NK-92 treated with Interleukin-12 subunit alpha and Interleukin-12 subunit beta, amount 100 ng/mL, for 24 hours (cell line): ENCODE measurements at places on chromosomes 1 and 21.

GRCh38 chr1:112906150-112906698 lies 49.8 kb downstream of the SLC16A1 start:
- no peak for DNase-seq

DNA sequence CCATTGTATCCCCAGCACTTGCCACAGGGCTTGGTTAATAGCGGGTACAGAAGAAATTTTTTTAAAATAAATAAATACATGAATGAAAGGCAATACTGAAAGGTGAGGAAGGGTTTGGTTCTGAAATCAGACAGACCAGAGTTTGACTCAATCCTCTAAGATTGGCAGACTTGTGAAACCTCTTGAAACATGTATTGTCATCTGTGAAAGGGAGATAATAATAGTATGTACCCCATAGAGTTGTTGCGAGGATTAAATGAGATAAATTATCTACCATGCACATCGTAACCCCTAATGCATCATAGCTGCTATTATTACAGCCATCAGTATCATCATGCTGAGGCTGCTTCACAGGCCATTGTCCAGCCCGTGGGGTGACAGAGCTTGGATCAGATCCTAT lies 41.4 kb downstream of the S1PR1 start:
- DNase-seq, result no peak

DNA sequence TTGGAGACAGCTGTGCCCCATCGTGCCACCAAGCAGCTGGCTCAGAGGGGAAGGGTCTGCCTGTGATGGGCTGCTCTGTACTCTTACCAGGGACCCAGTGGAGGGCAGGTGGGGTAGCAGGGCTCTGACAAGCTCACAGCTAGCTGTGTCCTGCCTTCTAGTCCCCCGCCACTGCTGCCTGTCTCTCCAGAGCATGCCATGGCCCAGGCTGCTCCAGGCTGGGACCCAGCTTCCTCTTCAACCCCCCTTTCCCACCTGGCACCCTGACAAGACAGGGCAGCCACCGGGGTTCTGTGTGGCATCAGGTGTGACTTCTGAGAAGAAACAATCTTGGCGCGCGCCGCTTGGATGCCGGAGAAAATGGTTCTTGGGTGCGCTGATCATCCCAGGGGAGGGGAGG lies 92.3 kb upstream of the ACTL8 start:
- DNase-seq, result no peak

- DNase-seq, result no peak
Measured at GRCh38 chr1:178933709-178934490, 63.0 kb upstream of the ANGPTL1 start.

DNA sequence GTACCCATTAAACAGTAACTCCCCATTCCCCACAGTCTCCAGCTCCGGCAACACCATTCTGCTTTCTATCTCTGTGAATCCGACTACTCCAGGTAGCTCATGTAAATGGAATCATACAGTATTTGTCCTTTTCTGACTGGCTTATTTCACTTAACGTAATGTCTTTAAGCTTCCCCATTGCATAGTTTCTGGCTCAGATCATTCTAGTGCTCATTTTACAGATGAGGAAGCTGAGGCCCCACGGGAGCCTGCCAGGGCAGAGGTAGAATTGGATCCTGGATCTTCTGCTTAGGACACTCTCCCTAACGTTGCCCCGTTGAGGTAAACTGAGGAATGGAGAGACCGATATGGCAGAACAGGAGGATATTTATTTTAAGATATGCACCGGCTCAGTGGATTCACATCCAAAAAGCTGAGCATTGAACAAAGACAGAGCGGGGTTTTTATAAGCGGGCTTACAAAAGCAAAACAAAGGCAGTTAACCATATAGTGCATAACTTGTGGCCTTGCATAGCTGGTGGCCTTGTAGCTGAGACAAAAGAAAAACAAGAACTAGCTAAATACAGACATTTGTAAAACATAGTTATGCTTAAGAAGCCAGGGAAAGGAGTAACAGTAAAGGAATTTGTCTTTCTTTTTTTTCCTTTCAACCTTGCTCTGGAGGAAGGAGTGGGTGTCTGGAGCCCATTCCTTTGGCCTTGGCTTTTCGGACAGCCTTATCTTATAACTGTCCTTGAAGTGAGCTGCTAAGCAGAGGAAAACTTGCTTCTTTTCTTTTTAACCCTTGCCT lies 15.3 kb upstream of the KLHDC8A start:
- DNase-seq, result no peak

- DNase-seq, result no peak
Measured at GRCh38 chr21:35850029-35850428, 210.3 kb downstream of the SETD4 start.

GRCh38 chr1:192906334-192906733 lies 97.5 kb downstream of the RGS2 start:
- DNase-seq, result no peak

DNA sequence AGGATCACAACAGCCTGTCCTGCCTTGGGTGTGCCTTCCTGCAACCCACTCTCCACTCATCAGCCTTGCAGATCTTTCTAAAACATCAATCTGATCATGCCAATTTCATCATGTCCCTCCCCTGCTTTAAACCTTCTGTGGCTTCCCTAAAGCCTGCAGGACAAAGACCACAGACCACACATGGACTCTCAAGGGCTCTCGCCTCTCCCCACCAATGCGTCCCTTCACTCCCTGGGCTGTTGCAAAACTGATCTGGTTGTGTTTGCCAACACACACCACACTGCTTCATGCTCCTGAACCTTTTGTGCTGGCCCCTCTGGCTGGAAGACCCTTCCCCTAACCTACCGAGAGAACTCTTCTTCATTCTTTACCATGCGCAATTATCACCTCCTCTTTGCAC lies 72.4 kb downstream of the ITPKB start:
- no peak for DNase-seq

- no peak for DNase-seq
Measured at GRCh38 chr1:62516600-62516999, 79.8 kb downstream of the USP1 start.

GRCh38 chr1:17260264-17260663 lies 11.4 kb downstream of the PADI3 start:
- no peak for DNase-seq

DNA sequence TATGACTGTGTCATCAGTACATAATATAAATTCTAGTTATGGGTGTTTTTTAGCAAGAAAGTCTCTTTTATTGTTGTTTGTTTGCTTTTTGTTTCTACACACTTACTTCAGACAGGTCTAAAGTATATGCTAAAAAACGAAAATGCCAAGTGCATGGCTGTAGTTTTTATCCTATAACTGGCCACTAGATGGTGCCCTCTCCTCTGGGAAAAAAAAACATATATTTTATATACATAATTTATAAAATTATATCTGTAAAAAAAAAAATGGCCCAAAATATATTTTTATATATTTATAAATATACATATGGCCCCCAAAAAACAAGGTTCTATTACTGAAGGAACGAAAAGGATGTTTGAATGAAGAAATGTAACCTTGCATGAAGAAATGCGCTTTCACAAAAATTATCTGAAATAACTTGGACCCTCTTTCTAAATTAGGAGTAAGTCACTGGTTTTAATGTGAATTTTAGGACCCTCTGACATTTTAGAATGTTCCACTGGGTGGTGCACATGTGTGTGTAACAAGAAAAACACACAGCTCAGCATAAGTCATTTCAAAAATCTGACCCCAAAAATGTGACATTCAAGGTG lies 93.5 kb downstream of the TTLL7 start:
- DNase-seq, result no peak

- no peak for DNase-seq
Measured at GRCh38 chr1:203464226-203464625, 11.4 kb upstream of the PRELP start.

GRCh38 chr1:181111559-181111958 lies 23.1 kb downstream of the IER5 start:
- DNase-seq, result no peak

- DNase-seq, result no peak
Measured at GRCh38 chr1:99776120-99776519, 9.7 kb upstream of the FRRS1 start.

DNA sequence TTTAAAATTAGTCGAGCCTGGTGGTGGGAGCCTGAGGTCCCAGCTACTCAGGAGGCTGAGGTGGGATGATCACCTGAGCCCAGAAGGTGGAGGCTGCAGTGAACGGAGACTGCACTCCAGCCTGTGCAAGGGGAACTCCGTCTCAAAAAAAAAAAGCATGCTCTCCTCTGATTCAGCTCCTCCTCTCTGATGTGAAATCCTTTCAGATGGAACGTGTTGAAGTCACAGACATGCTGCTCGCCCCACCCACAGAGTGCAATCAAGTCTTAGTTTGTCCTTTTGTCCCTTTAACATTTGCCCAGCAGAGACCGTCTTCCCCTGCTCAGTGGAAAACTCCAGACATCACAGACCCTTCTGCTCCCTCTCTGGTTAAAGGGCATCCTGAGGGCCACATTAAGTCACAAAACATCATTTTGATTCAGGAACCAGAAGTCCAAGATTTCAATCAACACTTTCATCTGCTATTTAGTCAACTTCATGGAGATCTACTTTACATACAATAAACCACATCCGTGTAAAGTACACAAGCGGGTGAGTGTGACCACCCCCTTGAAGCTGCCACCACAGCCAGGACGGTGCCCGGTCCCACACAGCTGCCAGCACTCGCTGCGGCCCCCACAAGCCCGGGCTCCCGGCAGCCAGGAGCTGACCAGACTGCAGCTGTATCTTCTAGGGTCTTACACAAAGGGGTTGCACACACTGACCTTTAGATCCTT lies 18.9 kb upstream of the RNF223 start:
- DNase-seq, result no peak

DNA sequence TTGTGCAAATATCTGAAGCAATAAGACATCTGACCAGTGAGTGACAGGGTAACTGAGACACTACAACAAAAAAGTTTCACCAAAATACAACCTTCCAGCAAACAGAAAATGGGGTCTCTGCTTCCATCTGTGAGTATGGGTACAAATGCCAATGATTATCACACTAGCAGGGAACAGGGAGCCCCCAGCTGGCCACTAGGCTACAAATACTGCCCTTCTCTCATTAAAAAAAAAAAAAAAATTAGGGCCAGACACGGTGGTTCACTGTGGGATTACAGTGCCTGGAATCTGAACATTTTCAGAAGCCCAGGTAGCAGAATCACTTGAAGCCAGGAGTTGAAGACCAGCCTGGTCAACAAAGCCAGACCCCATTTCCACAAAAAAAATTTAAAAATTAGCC lies 48.4 kb upstream of the EDARADD start:
- DNase-seq, result no peak

DNA sequence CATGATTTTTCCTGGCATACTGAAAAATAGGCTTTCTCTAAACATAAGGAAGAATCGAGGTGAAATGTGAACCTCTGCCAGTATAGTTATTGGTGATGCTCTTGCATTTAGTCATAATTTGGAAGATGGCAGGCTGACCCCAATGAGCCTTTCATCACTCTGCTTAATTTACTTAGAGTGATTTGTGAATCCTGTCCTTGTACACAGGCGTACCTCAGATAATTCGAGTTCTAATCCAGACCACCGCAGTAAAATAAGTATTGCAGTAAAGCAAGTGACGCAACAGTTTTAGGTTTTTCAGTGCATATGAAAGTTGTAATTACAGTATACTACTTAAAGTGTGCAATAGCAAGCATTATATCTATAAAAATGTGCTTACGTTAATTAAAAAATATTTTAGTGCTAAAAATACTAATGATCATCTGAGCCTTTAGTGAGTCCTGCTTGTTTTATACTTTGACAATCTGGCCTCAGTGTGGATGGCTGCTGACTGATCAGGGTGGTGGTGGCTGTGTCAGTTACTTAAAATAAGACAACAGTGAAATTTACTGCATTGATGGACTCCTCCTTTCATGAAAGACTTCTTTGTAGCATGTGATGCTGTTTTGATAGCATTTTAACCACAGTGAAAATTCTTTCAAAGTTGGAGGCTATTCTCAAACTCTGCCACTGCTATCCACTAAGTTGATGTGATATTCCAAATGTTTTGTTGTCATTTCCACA lies 1.7 kb downstream of the PKNOX1 start:
- DNase-seq, result no peak

DNA sequence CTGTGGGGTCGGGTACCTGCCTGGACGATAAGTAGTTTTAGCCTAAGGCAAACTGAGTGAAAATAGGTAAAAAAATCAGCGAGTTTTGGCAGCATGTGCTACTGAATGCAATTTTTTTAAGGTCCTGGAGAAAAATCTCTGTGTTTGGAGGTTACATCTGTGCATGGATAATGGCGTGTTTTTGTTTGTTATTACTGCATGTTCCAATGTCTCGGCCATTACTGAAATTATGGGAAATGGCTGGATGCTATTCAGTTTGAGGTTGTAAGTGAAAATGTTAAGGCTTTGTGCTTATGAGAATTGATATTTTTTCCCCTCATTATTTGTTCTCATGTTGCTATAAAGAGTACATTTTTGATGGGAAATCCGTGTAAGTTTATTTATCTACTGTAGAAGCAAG lies 441.7 kb downstream of the PRDM2 start:
- no peak for DNase-seq

GRCh38 chr1:98019747-98020146 lies 98.9 kb upstream of the DPYD start:
- no peak for DNase-seq

GRCh38 chr1:29565490-29565889 lies 329.2 kb downstream of the PTPRU start:
- no peak for DNase-seq

DNA sequence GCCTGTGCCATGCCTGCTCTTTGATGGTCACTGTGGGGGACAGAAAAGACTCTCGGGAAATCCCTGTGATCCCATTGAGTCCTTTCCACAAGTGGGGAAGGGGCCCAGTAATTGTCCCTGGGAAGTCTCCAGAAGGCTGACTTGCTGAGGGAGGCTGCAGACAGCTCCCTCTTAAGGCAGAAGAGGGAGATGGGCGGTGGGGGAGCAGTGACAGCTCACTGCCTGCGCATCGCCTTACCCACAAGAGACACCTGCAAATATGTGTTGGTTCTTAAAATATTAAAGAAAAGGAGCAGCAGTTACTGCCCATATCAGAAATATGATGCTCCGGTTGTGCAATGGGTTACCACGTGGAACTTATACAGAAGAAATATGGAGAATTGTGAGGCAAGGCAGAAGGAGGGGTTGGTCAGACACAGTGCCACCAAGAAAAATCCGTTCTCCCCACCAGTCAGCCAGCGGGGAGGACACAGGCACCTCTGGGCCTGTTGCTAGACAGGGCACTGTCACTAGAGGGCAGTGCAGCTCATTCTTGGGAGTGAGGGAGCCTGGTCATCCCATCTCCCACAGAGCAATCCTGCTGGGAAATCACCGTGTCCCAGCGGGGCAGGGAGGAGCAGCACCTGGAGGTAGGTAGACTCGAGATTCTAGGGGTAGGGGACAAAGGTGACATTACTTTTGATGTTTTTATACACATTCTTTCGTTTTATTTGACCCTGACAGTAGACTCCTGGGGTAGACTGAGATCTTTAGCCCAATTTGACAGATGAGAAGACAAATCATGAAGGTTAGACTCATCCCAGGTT lies 6.9 kb upstream of the CAMK1G start:
- DNase-seq, result peak; percentile 44

GRCh38 chr21:19034041-19034440 lies 630.5 kb upstream of the TMPRSS15 start:
- DNase-seq, result no peak

GRCh38 chr1:168218658-168219057 lies 7.1 kb upstream of the SFT2D2 start:
- DNase-seq, result no peak

GRCh38 chr1:223215026-223215425 lies 72.0 kb upstream of the TLR5 start:
- no peak for DNase-seq
